ENCODE measurements at places on chromosomes 1 and 21. TPM values are rescaled to one million over a fixed set of nuclear protein-coding genes. Genes with fewer than 3 reads are reported as not detected.

GRCh38 chr1:150322310-150322709, 977 bp downstream of the PRPF3 start:
- no peak for DNase-seq
- peak overlapping the region; percentile 61 for H3K27ac ChIP-seq
- no peaks in the 10 kb centered on the region for H3K27me3 ChIP-seq
- H3K36me3 ChIP-seq, result peaks cover 26% of the 10 kb centered on the region
- peaks cover 8% of the 10 kb centered on the region for H3K4me1 ChIP-seq
- H3K4me3 ChIP-seq, result peak overlapping the region; percentile 92

GRCh38 chr1:43832998-43833397, 100.6 kb upstream of the ARTN start:
- no peak overlapping the region for H3K27ac ChIP-seq
- DNase-seq, result no peak
- no peaks in the 10 kb centered on the region for H3K36me3 ChIP-seq

DNA sequence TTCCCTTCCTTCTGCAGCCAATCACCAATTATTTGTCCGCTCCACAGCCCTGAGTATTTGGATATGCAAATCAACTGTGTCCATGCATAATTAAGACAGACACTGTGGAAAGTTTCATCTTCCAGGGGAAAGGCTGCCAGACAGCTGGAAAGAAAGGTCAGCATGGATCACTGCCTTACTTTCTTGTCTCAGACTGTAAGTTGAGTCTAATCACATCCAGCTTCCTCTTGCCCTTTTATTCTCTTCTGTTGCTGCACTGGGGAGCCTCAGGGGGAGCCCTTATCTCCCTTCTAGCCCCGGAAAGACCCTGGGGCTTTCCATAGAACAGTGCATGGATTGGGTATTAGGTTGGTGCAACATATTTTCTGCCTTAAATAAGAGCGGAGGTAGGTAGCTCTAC, 182.9 kb downstream of the OMA1 start:
- H3K4me1 ChIP-seq, result no peaks in the 10 kb centered on the region
- DNase-seq, result no peak
- H3K27me3 ChIP-seq, result no peaks in the 10 kb centered on the region
- H3K27ac ChIP-seq, result no peak overlapping the region

DNA sequence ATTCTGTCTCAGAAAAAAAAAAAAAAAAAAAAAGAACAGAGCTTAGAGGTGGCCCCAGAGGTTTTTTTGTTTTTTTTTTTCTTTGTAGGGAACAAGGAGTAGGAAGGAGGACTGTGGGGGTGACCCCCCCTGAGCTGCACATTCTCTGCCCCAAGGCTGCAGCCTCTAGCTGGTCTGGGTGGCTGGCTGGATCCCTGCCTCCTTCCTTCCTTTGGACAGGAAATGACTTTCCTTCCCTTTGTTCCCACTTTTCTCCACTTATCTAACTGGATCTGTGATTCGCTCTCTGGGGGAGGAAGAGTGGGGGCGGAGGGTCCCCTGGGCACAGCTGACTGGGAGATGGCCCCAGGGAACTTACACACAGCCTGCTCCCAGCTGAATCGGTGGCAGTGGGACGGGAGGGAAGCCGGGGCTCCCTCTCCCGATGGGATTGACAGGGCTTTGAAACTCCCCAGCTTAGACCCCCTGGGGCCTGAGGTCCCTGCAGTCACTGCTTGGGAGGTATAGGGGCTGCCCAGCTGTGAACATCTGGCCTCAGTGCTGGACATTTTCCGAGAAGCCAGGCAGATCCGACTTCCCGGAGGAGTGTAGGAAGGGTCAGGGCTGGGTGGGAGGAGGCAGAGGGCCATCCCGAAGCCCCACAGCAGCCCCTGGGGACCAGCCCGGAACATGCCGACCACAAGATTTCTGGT, 2.1 kb downstream of the FBLIM1 start:
- peaks cover 41% of the 10 kb centered on the region for H3K4me1 ChIP-seq
- H3K36me3 ChIP-seq, result peaks cover 20% of the 10 kb centered on the region
- peak overlapping the region; percentile 83 for H3K4me3 ChIP-seq
- DNase-seq, result peak; percentile 98

GRCh38 chr1:23868557-23869016, 497 bp upstream of the FUCA1 start:
- peaks cover 13% of the 10 kb centered on the region for H3K4me1 ChIP-seq
- peak overlapping the region; percentile 88 for H3K4me3 ChIP-seq
- peaks cover 3% of the 10 kb centered on the region for H3K36me3 ChIP-seq
- no peak for DNase-seq

DNA sequence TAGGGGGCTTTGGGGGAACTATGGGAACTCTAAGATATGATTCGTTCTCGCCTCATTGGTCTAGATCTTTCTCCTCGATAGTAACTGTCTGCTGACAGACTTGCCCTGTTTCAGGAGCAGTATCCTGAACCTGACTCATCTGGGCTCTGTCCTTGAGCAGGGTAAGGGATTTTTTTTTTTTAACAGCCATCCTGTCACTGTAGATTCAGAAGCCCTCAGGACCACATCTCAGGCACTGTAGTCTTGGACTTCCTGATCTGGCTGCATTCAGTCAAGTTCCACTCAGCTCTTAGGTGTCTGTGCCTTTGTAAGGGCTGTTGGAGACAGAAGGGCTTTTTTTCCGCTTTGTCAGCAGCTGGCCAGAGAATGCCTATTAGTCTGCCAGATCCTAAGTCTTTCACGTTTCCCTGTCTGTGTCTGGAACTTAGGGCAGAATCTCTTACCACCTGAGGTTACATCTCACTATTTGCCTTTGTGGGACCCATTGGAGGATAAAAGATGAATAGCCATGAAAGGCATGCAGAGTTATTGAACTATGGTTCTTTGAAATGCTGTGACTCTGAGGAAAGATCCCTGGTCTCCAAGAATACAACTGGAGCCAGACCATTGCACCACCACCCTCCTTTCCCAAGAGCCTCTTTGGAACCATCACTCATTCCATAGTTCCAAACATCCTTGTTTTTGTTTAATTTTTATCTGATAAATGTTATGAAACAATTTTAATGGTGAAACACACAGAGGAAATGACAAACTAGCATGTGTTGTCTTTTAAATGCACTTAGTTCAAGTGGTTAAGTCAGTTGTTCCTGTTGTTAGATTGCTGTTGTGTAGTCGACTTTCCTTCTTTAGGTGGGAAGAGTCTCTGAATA, 49.7 kb upstream of the MACF1 start:
- no peak overlapping the region for H3K4me3 ChIP-seq
- no peaks in the 10 kb centered on the region for H3K36me3 ChIP-seq
- peak overlapping the region; percentile 79 for H3K27ac ChIP-seq
- no peaks in the 10 kb centered on the region for H3K27me3 ChIP-seq
- peaks cover 44% of the 10 kb centered on the region for H3K4me1 ChIP-seq
- peak; percentile 38 for DNase-seq

GRCh38 chr21:42157606-42158310, 61.2 kb upstream of the ABCG1 start:
- DNase-seq, result no peak
- no peak overlapping the region for H3K4me3 ChIP-seq
- H3K4me1 ChIP-seq, result no peaks in the 10 kb centered on the region
- H3K27me3 ChIP-seq, result peaks cover 3% of the 10 kb centered on the region

GRCh38 chr1:221910222-221910621, 168.3 kb upstream of the DUSP10 start:
- H3K36me3 ChIP-seq, result no peaks in the 10 kb centered on the region
- H3K27me3 ChIP-seq, result no peaks in the 10 kb centered on the region
- H3K4me1 ChIP-seq, result peaks cover 9% of the 10 kb centered on the region
- H3K4me3 ChIP-seq, result no peak overlapping the region
- no peak for DNase-seq

GRCh38 chr1:198165927-198166647, 9.3 kb downstream of the NEK7 start:
- DNase-seq, result no peak
- H3K27me3 ChIP-seq, result no peaks in the 10 kb centered on the region
- H3K27ac ChIP-seq, result peak overlapping the region; percentile 75
- no peak overlapping the region for H3K4me3 ChIP-seq
- H3K36me3 ChIP-seq, result peaks cover 21% of the 10 kb centered on the region
- H3K4me1 ChIP-seq, result peaks cover 54% of the 10 kb centered on the region

- no peak for DNase-seq
- no peaks in the 10 kb centered on the region for H3K27me3 ChIP-seq
- no peak overlapping the region for H3K27ac ChIP-seq
- no peaks in the 10 kb centered on the region for H3K36me3 ChIP-seq
Observed at GRCh38 chr1:106912131-106912530, 144.3 kb upstream of the PRMT6 start.

DNA sequence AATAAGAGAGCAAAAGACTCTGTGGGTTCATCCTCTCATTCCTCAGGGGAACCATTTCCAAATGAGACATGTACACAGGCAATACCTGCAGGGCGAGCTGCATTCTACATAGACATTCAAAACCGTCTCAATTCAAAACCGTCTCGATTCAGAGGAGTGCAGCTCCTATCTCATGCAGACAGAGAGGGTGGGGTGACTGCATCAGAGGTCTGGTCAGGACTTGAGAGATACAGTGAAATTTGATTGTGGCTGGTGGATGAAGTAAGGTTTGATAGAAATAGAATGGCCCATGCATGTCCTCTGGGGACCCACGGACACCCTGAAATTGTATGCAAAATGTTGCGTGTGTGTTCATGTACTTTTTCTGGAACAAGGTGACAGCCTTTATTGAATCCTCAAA, 27.3 kb downstream of the TEX35 start:
- H3K27ac ChIP-seq, result no peak overlapping the region
- H3K36me3 ChIP-seq, result no peaks in the 10 kb centered on the region
- DNase-seq, result no peak
- H3K4me1 ChIP-seq, result peaks cover 55% of the 10 kb centered on the region
- H3K27me3 ChIP-seq, result no peaks in the 10 kb centered on the region

Gene CCDC190
- 1.1 TPM for total RNA-seq

Gene NUDT4B
- 75.6 TPM for total RNA-seq

Gene DAB1
- not detected for total RNA-seq

Gene EPS8L3
- total RNA-seq, result not detected

Gene MPL
- total RNA-seq, result not detected
